Activated T-cell treated with anti-CD3 and anti-CD28 coated beads, Interleukin-2, amount 50 U/mL, for 1 hour (primary cell): ENCODE measurements at places on chromosomes 2 and 18.

DNA sequence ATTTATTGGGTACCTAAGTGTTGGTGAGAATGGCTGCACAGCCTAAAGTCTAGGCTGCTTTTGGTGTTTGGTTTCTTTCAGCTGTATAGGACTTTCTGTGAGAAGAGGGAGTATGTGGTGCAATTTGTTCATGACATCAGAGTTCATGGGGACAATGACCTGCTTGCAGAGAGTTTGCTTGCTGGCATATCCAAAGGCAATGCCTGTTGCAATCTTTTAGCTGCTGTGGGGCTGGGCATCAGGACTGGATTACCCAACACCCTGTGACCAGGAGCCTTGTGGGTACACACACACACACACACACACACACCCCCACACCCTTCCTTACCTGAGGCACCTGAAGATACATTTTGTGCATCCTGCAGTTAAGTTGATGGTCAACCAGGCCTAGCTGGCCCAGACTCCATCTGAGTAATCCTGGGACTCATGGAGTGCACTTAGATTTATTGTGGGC, 68.4 kb downstream of the LIPG start:
- no peak for DNase-seq

- peak; percentile 29 for DNase-seq
These were observed 1.3 kb downstream of the LAPTM4A start for GRCh38 chr2:20050104-20050645.

GRCh38 chr18:23737578-23737977, 48.3 kb downstream of the LAMA3 start:
- DNase-seq: no peak

DNA sequence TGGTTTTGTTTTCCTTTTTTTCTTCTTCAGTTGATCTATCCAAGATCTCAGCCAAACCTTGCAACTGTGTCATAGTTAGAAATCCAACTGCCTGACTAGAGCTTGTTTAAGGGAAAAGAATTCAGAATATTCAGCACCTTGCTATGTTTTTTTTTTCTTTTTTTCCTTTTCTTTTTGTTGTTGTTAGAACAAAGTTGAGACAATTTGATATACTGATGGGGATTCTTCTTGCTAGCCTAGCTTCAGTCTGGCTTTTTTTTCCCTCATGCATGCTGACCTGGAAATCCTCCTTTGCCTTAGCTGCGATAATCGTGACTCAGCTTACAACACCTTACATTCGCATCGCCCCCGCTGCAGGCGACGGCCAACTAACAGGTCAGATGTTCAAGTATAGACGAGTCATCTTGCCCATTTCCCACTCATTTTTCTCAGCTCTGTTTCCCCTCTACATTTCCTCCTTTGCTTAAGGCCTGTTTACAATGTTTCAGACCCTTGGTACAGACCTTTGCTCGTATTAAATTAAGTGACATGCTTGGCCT, 487.2 kb upstream of the RAB12 start:
- no peak for DNase-seq

- no peak for DNase-seq
These were observed 141.6 kb upstream of the CAPN13 start for GRCh38 chr2:30948857-30949256.

DNA sequence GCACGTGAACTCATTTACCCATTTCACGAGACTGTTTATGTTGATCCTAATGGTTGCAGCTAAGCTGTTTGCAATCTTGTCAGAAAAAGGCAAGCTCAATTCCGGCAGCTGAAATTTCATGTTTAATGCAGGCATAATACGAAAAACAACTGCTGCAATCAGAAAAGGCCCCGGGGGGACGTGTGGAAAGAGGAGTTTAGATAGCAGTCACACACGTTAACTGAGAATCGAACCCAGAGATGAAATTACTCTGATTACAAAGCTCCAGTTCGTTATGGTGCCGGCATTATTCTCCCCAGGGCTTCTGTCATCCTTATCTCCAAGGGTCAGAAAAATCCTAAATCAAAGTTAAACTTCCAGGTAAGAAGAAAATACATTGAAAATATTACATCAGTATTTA, 79.9 kb upstream of the MYT1L start:
- DNase-seq: no peak

DNA sequence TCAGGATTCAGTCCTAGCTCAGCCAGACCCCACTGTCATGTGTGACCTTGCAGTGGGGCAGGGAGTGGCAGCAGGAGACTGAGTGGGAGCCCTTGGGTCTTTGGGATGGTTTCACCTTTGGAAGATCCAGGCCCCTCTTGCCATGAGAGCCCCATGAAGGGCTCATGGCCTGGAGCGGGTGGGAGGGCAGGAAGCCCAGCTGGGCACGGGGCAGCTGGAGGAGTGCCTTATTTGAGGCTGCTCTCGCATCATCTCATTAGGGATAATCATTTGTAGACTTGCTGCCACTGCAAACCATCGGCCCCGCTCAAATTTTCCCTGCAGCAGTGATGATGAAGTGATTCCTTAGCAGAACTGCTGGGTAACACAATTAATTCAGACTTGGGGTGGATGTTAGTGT, 73.9 kb downstream of the TGOLN2 start:
- no peak for DNase-seq

GRCh38 chr2:209974576-209974975, 27.9 kb upstream of the RPE start:
- no peak for DNase-seq

- DNase-seq: no peak
These were observed 6.0 kb upstream of the ARL4C start for GRCh38 chr2:234502919-234503285.

GRCh38 chr2:173077506-173078177, 2.0 kb downstream of the MAP3K20 start:
- no peak for DNase-seq
